ENCODE measurements at places on chromosomes 16 and 17. TPM values are rescaled to one million over a fixed set of nuclear protein-coding genes. Genes with fewer than 3 reads are reported as not detected.

The RPL27 gene
- 2,367 TPM for polyA plus RNA-seq

The SULT1A2 gene
- polyA plus RNA-seq = 0.96 TPM

The GJC1 gene
- polyA plus RNA-seq = 24.6 TPM

The CYGB gene
- polyA plus RNA-seq = 22.7 TPM

The MPV17L gene
- polyA plus RNA-seq = 4.6 TPM

The CNTNAP4 gene
- 9.8 TPM for polyA plus RNA-seq

The ASPHD1 gene
- 1.0 TPM for polyA plus RNA-seq

The CLEC19A gene
- 0.17 TPM for polyA plus RNA-seq

- DNase-seq = no peak
Measured at GRCh38 chr16:86880316-86881117, 302.2 kb downstream of the FOXL1 start.

- no peak for DNase-seq
Measured at GRCh38 chr16:72029567-72030271, 21.2 kb downstream of the DHODH start.

- DNase-seq = peak; percentile 54
Measured at GRCh38 chr17:42548070-42548837, 4.5 kb upstream of the HSD17B1 start.

GRCh38 chr16:57748596-57748995 lies 13.0 kb downstream of the KATNB1 start:
- DNase-seq = no peak

- DNase-seq = no peak
Measured at GRCh38 chr16:23964136-23964535, 128.4 kb downstream of the PRKCB start.

DNA sequence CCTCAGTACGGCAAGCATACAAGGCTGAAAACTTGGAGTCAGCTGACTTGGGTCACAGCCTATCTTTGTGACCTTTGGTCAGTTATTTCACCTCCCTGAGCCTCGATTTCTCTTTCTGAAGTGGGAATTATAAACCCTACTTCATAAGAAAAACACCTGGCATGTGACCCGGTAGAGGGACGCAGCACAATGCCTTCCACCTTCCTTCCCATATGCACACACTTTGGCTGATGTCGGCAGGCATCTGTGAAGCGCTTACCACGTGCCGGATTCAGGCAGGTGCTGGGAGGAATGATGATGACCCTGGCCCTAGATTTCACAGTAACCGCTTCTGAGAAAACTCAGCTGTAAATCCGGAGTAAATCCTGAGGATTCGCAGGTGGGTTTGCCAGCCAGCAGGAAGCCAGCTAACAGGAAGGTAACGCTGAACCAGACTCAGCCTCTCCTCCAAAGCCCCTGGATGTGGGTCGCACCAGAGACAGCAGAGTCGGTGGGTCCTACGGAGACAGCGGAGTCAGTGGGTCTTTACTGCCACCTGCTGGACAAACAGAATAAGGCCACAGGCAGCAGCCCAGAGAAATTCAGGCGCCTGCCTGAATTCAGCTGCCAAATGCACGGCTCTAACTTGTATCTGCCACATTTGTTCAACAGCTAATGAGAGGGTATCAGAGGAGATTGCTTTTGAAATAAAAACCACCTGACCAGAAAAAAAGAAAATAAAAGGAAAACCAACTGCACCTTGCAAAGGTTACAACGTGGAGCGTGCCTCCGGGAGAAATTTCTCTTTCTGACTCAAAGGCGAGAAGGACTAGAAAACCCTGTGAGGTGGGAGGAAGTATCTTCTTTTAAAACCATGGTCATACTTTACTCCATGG lies 16.6 kb downstream of the COPRS start:
- DNase-seq = peak; percentile 83

GRCh38 chr16:55494994-55495421 lies 13.9 kb upstream of the LPCAT2 start:
- peak; percentile 89 for DNase-seq

DNA sequence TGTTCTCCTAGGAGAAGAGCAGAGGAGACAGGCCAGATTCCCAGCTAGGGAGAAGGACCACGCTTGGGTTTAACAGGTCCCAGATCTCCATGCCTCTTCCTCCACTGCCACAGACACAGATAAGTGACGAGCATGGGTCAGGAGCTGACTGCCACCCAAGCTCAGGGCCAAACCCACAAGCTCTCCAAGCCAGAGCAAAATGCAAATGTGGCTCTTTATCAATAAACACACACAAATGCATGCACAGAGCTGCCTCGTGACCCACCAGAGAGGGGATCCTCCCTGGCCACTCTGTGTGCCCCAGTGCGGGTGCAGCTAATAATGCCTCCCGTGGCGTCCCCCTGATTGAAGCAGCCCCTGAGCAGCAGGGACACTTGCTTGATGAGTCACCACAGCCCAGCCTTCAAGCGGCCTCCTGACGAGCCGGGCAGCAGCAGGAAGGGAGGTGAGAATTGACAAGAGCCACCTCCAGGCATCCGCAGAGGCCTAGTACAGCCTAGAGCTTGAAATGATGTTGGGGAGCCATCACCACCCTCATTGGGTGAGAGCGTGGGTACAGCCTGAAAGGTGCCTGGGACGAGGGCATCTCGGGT lies 143.9 kb downstream of the CCDC182 start:
- no peak for DNase-seq

- no peak for DNase-seq
Measured at GRCh38 chr17:9368631-9369030, 207.0 kb downstream of the STX8 start.

DNA sequence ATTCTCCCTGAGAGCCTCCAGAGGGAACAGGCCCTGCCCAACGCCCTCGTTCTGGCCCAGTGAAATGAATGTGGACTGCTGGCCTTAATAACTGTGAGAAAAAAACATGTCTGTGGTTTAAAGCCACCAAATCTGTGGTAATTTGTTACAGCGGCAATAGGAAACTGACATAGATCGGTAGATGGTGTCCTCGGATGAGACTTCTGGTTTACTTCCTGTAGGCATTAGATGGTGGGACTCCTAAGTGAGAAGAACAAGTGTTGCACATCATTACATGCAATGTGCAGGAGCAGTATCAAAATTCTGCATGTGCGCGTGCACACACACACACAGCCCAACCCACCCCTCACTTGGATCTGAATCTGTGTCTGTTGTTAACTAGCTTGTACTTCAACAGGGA lies 42.0 kb downstream of the CDK5R1 start:
- no peak for DNase-seq

DNA sequence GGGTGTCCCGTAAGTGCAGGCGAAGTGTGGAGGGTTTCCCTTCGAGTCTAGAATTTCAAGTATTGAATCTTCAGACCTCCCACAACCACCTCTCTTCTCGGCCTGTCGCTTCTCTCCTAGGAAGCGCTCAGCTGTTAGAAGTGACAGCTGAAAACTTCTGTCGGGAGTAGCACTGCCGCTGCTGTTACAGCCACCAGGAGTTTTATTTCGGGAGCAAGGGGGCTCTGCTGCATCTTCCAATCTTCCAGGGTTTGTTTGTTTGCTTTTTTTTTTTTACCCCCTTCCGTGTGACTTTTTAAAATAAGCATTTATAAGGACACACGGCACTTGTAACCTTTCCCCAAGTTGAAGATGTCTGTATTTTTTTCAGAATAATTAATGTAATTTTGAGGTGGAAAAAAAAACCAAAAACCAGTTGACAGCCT lies 767 bp downstream of the RPS6KB1 start:
- DNase-seq = peak; percentile 31

- no peak for DNase-seq
Measured at GRCh38 chr16:57564571-57565270, 22.3 kb downstream of the ADGRG5 start.

DNA sequence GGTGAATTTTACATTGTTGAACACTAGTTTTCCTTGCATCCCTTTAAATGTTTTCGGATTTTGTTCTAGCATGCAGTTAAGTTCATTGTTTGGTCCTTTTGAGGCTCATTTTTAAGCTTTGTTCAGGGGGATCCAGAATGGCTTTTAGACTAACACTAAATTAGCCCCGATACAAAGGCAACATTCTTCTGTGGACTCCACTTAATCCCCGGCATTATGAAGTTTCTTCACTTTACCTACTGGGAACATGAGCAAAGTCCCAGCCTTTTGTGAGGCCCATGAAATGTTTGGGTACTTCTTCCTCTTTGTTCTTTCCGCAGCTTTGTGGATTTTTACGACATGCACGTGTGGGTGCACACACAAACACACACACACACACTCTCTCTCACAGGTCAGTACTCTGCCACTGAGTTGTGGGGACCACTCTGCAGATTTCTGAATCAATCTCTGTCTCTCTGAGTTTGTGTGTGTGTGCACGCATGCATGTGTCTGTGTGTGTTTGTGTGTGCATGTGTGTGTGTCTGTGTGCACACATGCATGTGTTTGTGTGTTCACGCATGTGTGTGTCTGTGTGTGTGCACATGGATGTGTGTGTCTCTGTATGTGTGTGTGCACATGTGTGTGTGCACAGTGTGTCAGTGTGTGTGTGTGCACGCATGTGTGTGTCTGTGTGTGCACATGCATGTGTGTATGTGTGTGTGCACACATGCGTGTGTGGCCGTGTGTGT lies 240.4 kb upstream of the TNRC6C start:
- no peak for DNase-seq

DNA sequence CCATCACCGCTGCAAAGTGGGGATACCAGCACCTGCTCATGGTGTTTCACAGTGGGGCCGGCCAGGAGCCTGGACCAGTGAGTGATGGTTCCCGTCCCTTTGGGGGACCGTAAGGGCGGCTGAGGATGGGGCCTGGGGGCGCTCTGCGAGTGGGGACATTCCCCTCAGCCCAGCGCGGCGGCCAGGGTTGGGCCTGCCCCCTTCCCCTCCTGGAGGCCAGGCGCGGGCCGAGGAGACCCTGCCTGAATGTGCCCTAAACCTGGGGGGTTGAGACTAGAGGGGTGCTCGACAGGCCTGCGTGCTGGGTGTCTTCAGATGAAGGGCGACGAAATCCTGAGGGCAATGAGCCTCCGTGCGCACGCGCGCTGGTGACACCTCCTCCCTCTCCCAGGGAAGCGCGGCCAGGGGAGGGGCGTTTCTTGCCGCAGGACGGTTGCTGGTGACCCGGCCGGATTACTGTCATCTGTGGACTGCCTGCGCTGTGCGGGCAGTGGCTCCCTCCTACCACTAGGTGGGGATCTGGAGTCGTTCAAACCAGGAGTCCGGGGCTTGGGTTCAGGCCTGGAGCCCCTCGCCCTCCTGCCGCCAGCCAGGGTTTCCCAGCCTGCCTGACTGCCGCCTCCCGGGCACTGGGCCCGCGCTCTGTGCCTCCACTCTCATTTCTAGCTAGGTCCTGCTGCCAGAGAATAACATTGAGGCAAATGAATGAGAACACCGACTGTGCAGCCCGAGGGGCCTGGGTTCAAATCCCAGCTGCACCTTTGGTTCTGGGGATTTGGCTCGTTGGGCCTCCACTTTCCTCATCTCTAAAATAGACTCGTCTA lies 17.1 kb downstream of the TBX2 start:
- peak; percentile 91 for DNase-seq

DNA sequence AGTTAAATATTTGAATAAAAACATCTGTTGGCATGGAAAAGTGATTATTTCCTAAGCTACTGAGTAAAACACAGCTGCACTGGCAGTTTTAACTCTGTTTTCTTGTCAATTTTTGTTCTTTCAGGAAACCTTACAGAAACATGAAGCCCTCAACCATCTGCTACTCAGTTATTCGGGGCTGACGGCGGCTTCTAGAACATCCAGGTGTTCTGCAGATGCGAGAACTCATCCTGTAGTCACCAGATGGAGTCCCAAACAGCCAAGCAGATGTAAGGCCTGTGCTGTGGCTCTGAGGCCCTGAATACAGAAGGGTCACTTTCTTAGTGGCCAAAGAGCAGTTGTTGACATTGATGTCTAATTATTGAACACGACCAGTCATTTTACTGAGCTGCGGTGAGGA lies 15.5 kb downstream of the ARSG start:
- no peak for DNase-seq

GRCh38 chr16:89347807-89348206 lies 130.3 kb downstream of the ZNF778 start:
- DNase-seq = no peak

DNA sequence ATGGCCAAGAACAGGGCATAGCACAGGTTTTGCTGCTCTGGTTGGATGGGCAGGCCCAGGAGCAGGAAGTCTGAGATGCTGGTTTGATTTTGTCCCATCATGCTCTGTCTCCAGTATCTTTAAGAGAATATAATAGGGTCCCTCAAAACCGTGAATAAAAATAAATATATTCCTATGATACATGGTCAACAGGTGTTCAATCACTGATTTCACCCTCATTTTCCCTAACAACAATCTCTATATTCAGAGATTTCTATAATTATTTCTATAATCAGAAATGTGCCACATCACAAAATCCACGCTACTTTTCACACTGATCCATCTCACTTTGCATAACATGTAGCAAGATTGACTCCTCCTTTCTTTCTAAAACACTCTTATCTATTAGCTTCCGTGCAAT lies at the start of gene OR1E2:
Gene OR1E2, minus strand, starts transcription at position 101 of the 400 bp plus-strand sequence. Its CDS starts 0 bp downstream, at position 101.
- no peak for DNase-seq
